ENCODE measurements at places on chromosomes 2 and 18.
A peak's percentile ranks its signal among the peaks of the same experiment; 100 is the strongest.

DNA sequence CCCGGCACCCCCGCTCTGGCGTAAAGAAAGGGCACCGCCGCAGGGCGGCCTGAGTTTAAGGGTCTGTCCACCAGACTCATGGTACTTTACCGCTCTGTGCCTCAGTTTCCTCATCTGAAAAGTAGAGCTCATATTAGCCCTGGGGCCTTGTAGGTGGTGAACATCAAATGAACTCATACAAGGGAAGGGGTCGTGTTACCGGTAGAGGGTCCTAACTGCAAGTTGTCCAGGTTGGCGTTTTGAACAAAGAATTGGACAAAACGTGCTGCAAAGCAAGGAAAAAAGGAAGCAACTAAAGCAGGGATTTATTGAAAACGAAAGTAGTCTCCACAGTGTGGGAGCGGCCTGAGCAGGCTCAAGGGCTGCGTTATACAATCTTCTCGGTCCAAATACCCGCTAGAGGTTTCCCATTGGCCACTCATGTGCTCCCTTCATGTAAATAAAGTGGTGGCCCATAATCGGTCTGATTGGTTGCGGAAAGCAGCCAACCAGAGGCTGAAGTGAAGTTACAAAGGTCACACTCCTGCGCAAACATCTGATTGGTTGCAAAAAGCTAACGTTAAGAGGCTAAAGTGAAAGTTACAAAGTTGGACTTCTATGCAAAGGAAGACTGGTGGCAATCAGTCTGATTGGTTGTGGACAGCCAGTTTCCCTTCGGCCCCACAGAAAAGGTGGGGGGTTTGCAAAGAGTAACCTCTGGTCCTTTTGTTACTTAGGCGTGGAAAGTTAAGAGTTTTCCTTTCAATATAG is 80.7 kb upstream of the LDLRAD4 start:
- peak; percentile 97 for DNase-seq

GRCh38 chr2:55883357-55883756 is 40.2 kb downstream of the EFEMP1 start:
- DNase-seq: no peak

GRCh38 chr18:42351455-42351854 is 396.4 kb downstream of the PIK3C3 start:
- no peak for DNase-seq

DNA sequence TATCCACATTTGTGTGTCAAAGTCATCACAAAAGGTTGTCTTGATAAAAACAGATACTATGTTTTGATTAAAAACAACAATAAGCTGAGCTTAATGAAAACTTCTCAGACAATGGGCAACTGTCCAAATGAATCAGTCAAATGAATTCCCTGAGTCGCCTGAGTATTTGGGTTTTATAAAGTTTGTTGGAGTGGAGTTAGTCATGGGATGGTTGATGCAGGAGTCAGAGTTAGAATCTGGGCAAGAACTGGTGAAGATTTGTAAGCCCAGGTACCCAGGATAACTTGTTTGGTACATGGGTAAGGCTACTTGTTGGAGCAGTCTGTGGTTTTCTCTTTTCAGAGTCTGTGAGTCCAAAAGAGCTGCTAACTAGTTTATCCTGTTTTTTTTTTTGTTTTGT is 34.4 kb upstream of the RAPGEF4 start:
- DNase-seq: no peak

DNA sequence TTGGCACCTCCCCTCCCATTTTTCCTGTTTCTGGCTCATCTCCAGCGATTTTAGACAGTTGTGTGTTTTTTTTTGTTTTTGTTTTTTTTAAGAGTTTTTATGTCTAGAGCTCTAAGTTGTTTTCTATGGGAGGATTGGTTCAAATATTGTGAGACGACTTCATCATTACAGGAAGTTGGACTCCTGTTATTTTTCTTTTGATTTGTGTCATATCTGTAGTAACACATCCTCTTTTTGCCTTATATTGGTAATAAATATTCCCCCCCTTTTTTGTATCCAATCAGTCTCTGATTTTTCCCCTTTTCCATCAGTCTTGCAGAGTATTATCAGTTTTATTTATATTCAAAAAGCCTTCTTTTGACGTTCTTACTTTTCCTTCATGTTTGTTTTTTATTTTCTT is 89.0 kb downstream of the KIAA1328 start:
- DNase-seq: no peak

GRCh38 chr18:24272229-24272525 is 125.4 kb downstream of the OSBPL1A start:
- DNase-seq: no peak

GRCh38 chr2:39464864-39465263 is 27.8 kb upstream of the MAP4K3 start:
- DNase-seq: no peak

GRCh38 chr2:127406454-127406853 is 11.8 kb upstream of the PROC start:
- no peak for DNase-seq

GRCh38 chr2:85878719-85879370 is 9.9 kb downstream of the ST3GAL5 start:
- DNase-seq: no peak

DNA sequence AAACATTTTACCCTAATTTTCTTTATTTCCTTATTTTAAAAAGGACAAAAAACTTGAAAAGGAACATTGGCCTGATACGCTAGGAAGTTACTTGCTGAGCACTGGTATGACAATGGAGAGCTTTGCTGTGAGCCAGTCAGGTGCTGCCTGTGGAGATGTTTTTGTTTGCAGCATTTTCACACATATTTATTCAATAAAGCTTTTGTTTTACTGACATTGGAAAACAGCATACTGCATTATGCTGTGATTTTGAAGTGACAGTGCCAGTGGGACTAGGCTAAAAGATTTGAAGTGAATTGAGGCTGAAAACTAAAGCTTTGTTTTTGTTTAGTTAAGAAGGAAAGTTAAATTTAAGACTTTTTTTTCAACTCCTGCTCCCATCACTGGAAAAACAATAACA is 470.7 kb upstream of the ZEB2 start:
- no peak for DNase-seq

GRCh38 chr2:176136374-176137251 is 7.1 kb downstream of the HOXD8 start:
- DNase-seq: peak; percentile 38

GRCh38 chr2:222305516-222306392 is 7.0 kb upstream of the PAX3 start:
- DNase-seq: peak; percentile 77

GRCh38 chr2:35298493-35298892 is 1057.1 kb upstream of the CRIM1 start:
- no peak for DNase-seq

- no peak for DNase-seq
These were observed 246.6 kb downstream of the TFCP2L1 start for GRCh38 chr2:121038431-121038830.

DNA sequence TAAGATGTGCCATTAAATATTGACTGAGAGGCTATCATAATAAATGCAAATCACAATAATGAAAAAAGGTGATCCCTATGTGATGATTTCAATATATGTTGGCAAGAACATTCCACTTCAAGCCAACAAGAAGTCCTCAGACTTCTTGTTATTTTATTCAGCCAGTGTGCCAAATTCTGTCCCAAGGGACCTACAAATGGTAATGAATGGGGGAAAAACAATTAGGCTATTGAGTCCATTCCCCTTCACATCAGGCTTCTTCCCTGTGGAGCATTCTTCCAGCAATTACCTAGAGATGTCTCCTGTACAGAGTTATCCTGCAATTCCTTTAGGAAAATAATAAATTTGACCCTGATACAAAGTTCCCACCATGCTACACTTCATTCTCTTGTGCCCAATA is 144.4 kb downstream of the PIEZO2 start:
- DNase-seq: no peak

GRCh38 chr2:100612388-100613000 is 49.7 kb downstream of the PDCL3 start:
- no peak for DNase-seq

DNA sequence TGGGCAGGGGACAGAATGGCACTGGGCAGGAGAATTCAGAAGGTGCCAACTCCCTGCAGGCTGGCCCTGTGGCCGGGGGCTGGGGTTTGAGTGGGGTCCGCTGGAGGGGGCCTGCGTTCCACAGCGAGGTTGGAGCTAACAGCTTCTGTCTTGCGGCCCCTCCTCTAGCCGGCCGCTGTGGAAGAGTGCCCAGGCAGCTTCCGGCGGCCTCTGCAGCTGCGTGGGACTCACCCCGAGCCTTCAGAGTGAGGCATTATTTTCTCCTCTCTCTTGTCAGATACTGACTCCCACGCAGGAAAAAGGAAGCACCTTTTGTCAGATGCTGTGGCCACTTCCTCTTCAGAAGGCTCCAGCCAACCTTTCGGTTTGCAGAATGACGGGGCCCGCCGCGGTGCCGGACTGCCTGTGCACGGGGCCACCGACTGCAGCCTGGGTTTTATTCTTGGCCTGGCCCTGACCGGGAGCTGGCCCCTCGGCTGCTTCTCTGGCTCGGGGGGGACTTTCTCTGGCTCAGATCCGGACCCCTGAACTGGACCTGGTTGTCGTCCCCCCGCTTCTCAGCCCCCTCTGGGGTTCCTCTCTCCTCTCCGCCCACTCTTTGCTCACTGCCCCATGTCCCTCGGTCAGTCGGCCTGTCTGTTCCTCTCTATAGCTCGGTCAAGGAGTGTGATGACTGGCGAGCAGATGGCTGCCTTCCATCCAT is 40.1 kb downstream of the ARHGAP25 start:
- peak; percentile 97 for DNase-seq

GRCh38 chr2:86336675-86337243 is 667 bp downstream of the REEP1 start:
- DNase-seq: no peak

DNA sequence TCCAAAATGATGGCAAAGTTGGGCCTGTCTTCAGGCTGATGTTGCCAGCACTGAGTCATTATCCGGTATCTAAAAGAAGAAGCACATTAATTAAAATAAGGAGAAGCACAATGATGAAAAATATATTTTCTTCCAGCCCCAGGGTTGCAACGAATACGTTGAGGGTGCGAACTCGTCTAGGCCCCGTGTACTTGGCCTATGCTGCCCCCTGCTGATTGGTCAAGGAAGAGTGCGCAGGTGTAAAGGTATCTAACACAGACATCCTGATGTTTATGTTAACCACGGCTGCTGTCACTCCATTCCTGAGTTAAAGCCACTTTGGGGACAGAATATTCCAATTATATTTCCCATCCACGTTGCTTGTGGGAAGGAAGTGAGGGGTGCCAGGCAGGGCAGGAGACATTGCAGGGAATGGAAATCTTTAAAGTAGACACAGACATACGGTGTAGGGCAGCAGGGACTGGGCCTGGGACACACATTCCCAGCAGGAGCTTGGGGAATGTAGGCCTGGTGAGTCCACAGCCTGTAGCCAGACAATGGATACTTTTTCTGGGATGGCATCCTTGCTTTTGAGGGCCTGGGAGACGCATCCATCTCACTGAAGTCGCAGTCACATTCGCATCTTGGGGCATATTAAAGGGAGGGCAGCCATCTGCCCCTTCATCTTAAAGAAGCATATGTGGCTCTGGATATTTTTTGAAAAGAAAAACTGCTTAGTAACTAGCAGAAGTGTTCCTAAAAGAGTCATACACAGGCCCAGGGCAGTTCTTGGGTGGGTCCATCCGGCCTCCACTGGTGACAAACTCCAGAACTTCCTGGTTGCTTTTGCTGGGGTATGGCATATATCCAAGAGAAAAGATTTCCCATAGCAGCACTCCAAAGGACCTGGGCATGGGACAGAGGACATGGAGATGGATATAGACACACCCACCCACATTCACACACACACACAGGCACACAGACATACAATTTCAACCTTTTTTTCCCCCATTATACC is 81.9 kb downstream of the CLIP4 start:
- DNase-seq: peak; percentile 81

DNA sequence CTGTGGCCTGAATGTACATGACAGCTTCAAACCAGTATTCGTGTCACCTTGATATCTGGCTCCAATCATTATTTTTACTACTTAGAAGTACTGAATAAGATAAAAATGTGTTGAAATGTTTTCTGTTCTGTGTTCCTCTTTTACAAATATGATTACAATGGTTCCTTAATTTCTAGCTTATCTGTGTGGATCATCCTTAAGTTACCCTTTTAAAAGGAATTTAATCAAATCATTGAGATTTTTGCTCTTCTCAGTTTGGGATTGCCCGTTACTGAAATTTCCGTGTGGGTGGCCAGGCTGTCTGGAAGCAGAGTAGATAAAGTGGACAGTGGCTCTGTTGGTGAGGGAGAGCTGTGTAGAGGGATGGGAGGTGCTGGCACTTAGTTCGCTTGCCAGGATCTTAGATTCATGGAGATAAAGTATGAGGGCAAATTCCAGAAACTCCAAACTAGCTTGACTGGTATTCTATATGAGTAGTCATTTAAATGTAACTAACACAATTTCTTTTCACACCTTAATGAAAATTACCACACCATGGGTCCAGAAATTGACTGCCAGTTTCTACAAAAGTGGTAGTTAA is 27.4 kb upstream of the SAG start:
- no peak for DNase-seq

- no peak for DNase-seq
These were observed 1234.3 kb upstream of the DDX18 start for GRCh38 chr2:116580209-116580608.

DNA sequence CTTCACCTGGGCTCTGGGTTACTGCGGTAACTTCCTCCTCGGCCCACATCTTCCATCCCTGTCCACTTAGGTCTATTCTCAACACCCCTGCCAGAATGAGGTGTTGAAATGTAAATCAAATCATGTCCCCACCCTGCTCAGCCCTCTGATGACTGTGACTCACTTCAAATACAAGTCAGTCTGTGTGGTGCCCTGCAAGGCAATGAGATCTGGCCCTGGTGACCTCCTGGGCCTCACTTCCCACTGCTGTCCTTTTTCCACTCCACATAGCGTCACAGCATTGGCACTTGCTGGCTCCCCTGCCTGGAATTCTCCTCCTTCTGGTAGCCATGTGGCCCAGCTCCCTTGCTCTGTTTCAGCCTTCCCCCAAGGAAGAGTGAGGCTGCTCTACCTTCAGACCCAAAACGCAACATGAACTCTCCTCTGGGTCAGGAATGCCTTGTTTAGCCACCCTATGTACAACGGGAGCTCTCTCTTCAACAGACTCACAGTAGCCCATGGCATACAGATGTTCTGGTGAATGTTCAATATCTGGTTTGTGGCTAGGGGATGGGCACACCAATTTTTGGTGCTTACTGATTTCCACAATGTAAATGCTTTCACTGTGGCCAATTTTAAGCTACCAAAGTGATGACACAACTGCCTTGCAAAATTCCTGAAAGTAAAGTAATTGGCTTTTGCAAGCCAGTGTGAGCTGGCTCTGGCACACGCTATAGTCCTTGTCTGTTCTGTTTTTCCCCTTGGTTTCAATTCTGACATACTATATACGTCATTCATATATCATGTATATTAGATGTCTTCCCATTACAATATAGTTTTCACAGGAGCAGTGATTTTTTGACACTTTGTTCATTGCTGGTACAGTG is 550.3 kb upstream of the HS6ST1 start:
- no peak for DNase-seq

DNA sequence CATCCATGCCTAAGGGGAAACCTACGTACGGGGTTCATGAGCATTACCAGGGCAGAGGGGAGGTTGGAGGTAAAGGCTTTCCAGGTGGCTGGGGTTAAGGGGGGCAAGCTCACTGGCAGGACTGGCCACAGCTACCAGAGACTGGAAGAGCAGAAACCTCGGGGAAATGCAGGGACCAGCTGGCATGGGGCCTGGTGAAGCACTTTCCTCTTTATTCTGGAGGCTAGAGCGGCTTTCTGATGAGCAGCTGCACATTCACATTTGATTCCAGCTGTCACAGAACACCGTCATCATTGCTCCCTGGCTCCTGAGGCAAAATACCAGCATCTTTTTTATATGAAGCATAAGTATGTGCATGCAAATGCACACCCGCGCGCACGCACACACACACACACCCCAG is 28.7 kb upstream of the LRRC30 start:
- DNase-seq: no peak

GRCh38 chr2:235504441-235505180 is 10.8 kb downstream of the AGAP1 start:
- no peak for DNase-seq

- no peak for DNase-seq
These were observed 15.2 kb downstream of the SRBD1 start for GRCh38 chr2:45595721-45596435.
